ENCODE measurements at places on chromosomes 16 and 17. TPM values are rescaled to one million over a fixed set of nuclear protein-coding genes. Genes with fewer than 3 reads are reported as not detected.
A peak's percentile ranks its signal among the peaks of the same experiment; 100 is the strongest.

DNA sequence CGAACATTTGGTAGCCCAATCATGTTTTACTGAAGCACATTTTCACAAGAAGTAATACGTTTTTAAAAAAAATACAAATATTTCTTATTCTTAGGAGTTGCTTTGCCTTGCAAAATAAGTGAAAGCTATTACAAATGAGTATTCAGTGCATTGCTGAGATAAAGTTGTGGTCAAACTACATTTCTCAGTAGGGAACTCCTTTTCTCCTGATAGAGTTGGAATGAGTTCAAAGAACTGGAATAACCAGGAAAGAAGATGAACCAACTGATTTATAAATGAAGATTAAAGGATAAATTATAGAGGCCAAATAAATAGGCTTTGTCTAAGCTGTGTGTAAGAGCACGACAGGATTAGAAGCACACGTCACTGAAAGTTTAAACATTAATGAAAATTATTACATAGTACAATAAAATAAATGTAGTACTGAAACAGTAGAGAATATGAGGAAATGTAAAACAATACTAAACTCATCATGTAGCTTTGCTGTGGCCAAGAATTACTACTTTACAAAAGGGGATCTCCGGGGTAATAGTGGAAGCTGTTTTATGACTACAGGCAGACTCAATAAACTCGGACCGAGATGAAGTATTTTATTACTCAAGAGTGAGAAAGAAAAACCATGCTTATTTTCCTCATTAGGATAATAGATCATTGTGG lies 73.6 kb downstream of the KCNJ2 start:
- no peak for DNase-seq

GRCh38 chr16:49580751-49581303 lies 207.2 kb downstream of the C16orf78 start:
- no peak for DNase-seq

GRCh38 chr17:4721203-4722135 lies 9.8 kb upstream of the MED11 start:
- DNase-seq = no peak

DNA sequence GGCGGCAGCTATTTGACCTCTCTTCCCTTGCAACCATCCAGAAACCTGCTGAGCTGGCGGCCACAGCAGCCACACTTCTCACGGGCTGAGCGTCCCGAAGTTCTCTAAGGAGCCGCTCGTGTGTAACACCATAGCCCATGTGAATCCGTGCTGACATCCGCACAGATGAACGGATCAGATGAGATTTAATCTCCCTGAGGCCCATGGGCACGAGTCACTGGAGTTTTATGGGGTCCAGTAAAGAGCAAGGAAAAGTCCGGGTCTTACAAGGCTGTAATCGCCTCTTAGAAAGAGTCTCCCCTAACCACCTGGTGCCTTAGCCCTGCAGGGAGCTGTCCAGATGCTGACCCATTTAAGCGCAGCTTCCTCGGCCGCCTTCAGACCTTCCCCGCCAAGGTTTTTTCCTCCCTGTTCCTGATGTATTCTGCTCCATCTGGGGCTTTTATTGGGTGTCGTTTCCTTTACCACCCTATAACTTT lies 5.5 kb upstream of the CACNG5 start:
- DNase-seq = no peak

DNA sequence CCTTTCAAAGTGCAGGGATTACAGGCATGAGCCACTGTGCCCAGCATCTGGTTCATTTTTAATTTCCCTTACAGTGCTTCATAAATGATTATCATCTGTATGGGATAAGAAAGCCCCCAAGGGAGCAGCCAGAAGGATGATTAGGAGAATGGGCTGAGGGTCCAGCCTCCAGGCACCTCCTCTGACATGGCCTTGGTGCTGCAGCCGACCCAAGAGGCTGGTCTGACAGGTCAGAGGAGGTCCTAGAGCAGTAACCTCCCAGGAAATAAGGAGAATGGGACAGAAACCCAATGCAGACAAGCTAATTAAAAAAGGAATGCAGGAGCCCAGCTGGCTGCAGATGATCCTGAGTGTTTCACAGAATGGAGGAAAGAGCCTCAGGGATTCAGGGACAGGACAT lies 29.0 kb downstream of the MRC2 start:
- no peak for DNase-seq

GRCh38 chr17:33260638-33261037 lies 32.5 kb downstream of the ASIC2 start:
- DNase-seq = no peak

GRCh38 chr16:56269281-56269680 lies 78.0 kb downstream of the GNAO1 start:
- DNase-seq = no peak

The CES5A gene
- not detected for total RNA-seq

- no peak for DNase-seq
Measured at GRCh38 chr17:19833914-19834313, 33.8 kb downstream of the ULK2 start.

- no peak for DNase-seq
Measured at GRCh38 chr17:1872976-1873375, 43.2 kb downstream of the RPA1 start.

The HAP1 gene
- not detected for total RNA-seq

The KIF2B gene
- not detected for total RNA-seq

- no peak for DNase-seq
Measured at GRCh38 chr17:16269658-16270057, 52.6 kb downstream of the PIGL start.

DNA sequence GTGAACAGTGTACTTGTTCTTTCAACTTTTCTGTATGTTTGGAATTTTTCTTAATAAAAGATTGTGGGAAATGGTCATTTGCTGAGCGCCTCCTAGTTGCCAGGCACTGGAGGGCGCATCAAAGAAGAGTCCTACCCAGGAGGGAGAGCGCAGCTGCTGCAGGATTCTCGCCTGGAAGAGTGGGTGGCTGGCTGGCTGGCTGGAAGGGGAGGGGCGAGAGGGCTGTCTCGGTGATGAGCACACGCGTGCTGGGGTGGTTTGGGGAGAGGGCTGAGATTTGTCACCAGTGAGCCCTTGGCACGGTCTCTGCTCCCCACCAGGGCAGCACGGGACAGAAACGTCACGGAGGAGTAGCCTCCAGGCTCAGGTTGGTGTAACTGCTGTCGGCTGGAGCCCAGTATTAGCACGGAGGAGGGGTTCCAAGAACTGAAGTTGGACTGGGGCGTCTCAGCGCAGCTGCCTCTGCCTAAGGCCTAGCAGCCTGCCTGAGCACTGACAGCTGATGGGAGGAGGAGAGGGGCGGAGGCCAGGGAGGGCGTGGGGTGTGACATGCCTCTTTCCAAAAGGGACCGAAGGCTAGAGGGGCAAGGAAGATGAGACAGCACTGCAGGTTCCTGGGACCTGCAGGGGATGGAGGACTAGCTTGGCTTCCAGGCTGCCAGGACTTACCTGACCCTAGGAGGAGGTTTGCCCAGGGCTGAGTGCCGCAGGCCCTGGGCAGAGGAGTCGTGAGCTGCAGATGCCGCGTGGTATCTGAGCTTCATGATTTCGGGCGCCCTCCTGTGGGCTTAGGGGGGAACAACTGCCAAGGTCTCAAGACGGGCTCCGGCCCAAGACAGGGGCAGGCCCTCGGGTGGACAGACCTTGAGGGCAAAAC lies 5.7 kb downstream of the LDHD start:
- DNase-seq = peak; percentile 97

- no peak for DNase-seq
Measured at GRCh38 chr16:6643080-6643686, 689.5 kb upstream of the RBFOX1 start.

- no peak for DNase-seq
Measured at GRCh38 chr17:41539979-41540701, 12.0 kb upstream of the KRT19 start.

GRCh38 chr17:49344914-49345313 lies 17.1 kb downstream of the ZNF652 start:
- no peak for DNase-seq

The RRAD gene
- total RNA-seq = 64.9 TPM

- DNase-seq = no peak
Measured at GRCh38 chr16:53220585-53220984, 165.8 kb downstream of the CHD9 start.

The DNAI2 gene
- not detected for total RNA-seq

DNA sequence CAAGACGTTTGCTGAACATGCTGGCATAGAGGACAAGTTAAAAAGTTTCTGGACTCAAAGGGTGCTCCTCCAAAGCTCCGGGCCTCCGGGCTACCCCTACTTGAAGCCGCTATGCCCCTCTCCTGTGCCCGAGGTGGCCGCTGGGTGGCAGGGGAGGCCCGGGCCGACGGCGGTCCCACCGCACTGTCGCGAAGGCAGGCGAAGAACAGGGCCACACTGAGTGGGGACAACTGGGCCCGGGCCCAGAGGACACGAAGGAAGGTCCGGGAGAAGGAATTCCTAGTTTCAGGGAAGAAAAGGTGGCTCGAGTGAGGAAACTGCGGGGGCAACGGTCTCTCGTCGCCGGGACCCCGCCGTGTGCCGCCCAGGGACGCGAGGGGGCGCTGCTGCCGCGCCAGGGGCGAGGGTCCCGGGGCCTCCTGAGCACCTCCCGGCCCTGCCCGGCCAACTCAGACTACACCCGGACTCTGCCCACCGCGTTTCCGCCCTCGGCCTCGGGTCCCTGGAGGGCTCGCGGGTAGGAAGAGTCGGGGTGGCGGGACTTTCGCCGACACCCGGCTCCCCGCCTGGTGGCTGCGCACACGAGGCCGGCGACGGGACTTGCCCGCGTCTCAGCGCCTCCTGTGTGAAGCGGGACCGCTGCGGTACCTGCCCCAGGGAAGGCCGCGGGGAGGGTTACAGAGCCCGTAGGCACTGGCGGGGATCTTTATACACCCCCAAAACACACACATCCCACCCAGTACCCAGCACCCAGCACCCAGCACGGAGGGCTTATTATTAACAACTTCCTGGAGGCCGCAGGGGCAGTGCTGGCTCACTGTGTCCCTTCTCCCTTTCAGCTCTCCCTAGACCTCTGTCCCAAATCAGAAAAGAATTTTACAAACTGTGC lies 772 bp upstream of the CHCT1 start:
- DNase-seq = no peak

The DHRS7B gene
- total RNA-seq = 30.3 TPM

- no peak for DNase-seq
Measured at GRCh38 chr16:68767581-68767980, 30.5 kb downstream of the CDH1 start.

DNA sequence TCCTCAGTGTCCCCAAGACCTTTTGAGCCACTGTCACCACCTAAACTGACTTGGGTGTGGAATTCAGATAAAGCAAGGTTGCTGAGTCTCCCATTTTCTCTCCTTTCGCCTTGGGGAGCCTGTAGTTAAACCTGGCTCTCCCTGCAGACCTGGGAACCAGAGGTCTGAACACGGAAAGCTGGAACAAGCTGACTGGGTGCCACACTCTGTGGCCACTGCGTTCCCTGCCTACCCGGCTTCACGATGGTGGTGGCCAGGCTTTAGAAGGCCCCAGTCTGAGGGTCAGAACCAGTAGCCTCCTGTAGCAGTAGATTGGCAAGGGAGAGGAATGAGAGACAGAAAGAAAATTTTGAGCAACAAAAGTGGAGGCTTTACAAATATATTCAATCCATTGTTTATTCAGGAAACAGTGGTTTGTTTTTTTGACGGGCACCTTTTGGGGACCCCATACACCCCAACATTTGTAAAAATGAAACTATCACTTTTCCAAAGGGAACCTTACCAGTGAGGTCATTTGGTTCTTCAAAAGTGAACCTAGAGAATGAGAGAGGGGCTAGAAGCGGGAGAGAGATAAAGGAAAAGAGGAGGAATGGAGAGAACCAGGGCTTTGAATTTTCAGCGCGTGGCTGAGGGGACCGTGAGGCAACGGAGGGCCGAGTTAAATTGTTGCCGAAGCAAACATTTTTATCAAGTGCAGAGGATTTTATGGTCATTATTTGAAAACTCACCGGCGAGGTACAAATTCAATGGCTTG lies 1.8 kb upstream of the HOXB8 start:
- DNase-seq = no peak

The TP53TG3F gene
- not detected for total RNA-seq

DNA sequence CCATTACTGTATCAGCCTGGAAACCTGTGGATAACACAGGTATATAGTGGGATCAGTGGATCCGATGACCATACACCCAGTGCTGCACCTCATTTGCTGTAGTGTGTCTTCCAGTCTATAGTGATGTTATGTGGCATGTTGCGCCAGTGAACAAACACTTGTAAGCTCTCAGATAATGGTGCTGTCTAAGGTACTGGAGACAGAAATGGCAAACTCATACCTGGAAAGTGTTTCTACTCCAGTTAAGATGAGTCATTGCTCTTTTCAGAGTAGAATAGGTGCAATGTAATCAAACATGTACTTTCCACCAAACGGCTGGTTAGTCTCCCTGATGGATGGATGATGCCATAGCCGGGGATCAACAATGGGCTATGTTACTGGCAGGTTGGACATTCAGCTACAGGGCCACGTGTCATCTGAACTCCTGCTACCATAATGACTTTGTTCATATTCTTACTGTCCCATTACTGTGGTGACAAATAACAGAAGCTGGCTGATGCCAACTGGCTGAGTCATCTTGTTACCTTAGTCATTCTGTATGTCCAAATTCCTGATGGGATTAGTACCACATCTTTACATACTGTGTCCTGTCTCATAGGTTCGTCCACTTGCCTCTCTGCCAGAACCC lies 6.3 kb downstream of the CCL11 start:
- DNase-seq = no peak

- DNase-seq = no peak
Measured at GRCh38 chr16:4315186-4316107, at the start of gene GLIS2. Gene GLIS2, plus strand, starts transcription at chr16:4316067. Its CDS starts 16,214 bp downstream, at chr16:4332281.

GRCh38 chr16:89009343-89010209 lies 32.6 kb upstream of the CBFA2T3 start:
- no peak for DNase-seq

The EEF2KMT gene
- 14.6 TPM for total RNA-seq

DNA sequence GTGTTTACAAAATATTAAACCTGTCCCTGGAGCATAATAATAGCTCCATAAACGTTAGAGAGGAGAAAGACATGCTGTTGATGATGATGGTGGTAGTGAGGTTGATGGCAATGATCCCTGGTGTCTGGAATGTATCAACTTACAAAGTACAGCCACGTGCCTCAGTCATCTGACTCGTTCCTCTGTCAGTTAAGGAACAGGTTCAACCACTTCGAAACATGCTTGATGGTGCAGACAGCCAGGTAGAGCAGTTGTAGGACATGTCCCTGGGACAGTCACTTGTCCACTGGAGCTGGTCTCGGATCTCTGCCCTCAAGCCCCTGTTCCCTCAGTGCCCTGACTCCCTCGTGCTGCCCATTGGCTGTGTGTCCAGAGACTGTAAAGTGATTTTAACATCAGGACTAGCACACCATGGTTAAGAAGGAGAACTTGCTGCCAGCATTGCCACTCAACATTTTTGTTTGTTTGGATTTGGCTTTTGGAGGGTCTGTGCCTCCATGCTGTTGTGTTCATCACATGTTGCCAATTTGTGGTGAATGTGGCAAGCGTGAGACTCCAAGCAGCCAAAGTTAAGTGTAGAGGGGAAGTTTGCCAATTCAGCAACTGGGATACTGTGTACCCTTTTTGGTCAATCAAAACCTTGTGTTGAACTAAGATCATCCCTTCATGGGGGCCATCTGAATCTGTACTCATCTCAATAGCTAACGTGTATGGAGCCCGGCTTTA lies 16.3 kb upstream of the SALL1 start:
- no peak for DNase-seq

The TAC4 gene
- total RNA-seq = not detected

- no peak for DNase-seq
Measured at GRCh38 chr16:88812513-88813268, 963 bp upstream of the APRT start.

- no peak for DNase-seq
Measured at GRCh38 chr16:66521951-66522771, 27.8 kb downstream of the TK2 start.

The TEX19 gene
- not detected for total RNA-seq

Data from esophagus muscularis mucosa (tissue), 4 donors.